NCI-H1417 treated with DMSO at 0.1 percent for 48 hours (cell line): ENCODE measurements at places on chromosomes 16 and 17.

DNA sequence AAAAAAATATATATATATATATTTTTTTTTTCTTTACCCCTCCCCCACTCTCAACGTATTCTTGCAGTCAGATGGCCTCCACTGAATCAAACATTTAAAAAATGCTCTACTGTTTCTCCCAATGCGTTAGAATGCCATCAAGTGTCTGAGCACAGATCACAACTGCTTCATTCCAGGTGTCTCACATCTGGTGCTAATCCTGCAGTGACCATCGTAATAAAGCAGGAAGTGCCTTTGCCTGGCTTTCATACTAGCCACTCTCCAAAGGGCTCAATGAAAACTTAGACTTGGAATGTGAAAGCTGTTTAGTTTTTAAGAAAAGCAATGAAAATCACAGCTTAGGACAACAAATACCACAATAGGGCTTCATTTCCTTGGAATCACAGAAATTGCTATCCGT is 37.2 kb downstream of the SKAP1 start:
- DNase-seq = no peak

DNA sequence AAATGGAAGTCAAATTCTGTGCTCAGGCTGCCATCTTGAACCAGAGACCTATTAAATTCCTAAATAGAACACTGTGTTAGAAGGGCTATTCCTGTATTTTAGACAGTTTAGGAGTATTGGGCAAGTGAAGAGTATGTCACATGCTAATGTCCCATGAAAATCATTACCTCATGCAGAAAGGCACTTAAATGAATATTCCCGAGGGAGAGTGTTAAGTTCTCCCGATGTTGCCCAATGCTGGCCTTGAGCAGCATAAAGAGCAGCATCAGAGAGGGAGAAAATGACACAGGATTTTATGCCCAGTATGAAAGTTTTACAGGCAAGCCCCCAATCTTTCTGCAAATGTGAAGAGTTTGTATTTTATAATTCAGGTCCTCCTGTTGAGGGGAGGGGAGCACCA is 28.2 kb upstream of the SHISA6 start:
- DNase-seq = no peak

DNA sequence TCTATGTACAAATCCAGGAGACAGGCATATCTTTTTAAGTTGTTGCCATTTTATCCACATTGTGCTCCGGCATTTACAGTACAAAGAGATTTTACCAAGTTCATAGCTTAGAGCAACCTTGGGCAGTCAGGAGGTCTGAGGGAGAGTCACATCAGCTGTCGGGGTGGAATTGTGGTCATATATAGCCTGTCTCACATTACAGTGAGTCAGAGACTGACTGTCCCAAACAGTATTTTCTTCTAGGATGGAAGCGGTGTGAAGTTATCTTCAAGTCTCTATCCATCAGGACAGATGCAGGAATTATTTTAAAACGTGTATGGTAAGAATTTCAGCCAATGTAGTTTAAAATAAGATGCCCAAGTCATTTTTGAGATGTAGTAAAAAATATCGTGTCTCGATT is 53.0 kb downstream of the GPRC5B start:
- no peak for DNase-seq

DNA sequence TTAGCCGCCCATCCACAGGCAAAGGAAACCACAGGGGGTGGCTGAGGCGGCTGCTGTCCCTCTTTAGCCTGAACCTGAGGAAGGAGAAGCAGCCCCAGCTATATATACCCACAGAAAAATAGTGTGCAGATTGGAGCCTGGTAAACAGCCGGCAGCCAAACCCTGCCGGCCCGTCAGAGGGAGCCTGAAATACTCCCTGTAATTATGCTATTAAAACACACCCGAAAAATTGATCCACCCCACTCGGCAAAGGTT is 6.8 kb downstream of the PIEZO1 start:
- DNase-seq = no peak

DNA sequence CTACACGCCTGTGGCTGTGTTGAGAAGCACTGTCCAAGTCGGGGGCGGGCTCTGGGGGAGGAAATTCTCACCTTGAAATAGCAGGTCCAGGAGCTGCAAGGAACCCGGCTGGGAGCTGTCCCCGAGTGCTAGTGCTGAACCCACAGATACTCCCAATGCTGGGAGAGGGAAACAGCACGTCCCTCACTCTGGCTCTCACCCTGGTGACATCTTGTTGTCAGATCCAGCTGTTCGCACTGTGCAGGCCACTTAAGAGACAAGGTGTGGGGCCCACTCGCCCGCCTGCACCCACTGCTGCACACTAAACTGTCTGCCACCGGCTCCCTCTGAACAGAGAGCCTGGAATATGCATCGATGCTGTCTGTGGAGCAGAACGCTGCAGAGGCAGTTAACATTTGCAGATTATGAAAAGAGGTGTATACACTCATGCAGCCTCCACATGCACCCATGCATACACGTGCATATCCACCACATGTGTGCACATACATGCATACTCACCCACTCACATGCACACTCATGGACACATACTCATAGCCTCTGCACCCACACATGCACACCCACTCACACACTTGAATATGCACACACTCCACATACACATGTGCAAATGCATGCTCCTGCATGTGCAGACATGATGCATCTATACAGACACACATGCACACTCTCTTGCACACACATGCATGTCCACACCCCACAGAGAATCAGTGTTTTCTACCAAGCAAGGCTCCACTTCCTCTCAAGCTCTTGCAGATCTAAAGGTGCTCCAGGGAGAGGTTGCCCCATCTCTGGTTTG is 42.0 kb downstream of the MGAT5B start:
- DNase-seq = no peak

DNA sequence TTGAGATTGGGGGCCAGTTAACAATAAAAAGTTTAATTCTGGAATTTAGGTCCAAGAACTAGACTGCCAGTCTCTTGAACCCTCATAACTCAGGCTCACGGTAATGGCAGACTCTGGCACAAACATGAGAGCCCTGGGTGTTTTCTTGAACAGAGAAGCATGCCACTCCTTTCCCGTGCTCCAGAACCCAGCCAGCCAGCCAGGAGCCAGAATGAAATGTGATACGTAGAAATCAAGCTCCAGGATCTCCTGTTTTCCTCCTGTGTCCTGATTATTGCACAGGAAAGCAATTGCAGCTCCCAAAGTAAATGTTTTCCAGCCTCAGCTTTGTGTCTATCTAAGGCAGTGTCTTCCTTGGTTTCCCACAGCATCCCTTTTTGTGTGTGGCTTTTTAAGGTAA is 46.2 kb upstream of the NOL11 start:
- DNase-seq = no peak

- no peak for DNase-seq
Observed at GRCh38 chr16:57240851-57241250, 4.2 kb upstream of the ARL2BP start.

DNA sequence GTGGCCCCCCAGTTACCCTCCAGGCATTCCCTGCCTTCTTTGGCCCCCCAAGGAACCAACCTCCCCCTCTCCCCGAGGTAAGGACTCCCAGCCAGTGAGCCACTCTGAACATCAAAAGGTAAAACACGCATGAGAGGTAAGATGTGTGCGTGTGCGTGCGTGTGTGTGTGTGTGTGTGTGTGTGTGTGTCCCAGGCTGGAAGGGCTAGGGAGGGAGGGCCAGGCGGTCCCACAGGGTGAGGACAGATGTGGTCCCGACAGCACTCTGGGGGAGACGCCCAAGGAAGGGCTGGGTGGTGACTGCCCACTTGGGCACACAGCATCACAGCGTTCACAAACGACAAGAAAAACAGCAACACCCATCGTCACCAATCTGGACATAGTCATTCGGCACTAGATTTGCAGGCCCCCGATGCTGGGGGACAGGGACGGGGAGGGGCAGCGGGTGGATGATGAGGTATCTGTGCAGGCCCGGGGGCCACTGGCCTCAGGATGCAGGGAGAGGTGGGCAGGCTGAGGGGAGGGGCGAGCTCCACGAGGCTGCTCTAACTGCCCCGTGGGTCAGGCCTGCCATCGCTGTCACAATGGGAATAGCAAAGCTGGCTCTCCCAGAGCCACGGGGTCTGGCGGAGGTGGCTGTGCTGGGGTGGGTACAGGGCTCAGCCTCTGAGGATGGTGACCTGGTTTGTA is 16.3 kb downstream of the MNT start:
- no peak for DNase-seq

DNA sequence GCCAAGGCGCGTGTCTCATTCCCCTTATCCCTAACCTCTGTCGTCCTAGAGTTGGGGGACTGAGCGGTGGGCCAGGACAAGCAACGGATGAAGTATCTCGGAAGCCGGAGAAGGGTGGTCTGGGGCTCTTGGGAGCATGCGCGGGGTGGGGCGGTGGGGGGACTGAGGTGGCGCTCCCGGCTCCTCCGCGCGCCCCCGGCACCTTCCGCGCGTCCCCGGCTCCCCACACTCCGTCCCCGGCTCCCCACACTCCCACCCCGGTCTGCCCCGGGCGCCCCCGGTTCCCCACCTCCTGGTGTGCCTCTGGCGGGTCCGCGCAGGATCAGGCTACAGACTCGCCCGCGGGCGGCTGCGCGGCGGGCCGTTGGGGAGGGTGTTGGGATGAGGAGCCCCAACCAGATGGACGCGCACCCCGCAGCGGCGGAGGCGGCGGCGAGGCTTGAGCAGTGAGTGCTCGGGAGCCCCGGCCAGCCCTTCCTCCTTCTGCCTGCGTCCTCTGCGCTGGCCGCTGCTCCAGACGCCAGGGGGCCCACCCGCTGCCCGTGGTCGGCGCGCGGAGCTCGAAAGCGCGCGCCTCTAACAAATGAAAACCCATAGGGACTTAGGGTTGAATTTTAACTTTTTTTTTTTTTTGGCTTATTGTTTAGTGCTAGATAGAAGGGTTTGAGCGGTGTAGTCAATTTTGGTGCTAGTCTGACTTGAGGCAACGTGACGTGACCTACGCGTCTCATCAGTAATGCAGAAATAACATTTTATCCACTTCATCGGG is 5.6 kb upstream of the CRYM start:
- no peak for DNase-seq
